Activated CD8-positive, alpha-beta T cell treated with anti-CD3 and anti-CD28 coated beads for 36 hours (primary cell): ENCODE measurements at places on chromosomes 6 and 20. TPM values are rescaled to one million over a fixed set of nuclear protein-coding genes. Genes with fewer than 3 reads are reported as not detected.

DNA sequence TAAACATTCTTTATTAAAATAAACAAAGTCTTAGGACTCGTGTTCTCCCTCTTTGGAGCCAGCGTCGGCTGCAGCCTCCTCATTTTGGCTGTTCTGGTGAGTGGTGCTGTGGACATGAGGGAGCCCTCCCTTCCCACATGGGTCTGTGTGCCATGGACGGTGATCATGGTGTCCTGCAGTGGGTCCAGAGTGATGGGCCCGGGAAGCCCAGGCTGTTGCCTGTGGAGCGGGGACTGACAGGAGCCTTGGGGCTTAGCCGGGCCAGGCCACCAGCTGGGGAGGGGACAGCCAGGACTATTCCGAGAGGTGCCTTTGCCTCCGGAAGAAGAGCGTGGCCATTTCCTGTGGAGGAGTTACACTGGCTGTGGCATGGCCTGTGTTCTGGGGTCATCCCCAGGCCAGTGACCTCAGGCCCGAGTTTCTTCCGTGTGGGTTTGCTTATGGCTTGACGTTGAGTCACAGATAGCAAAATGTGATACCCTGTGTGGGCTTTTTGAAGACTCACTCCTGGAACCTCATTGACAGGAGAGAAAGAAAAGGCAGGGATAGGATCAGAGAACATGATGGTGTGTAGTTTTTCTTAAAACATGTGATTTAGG is 153.4 kb downstream of the DTNBP1 start:
- DNase-seq = no peak

DNA sequence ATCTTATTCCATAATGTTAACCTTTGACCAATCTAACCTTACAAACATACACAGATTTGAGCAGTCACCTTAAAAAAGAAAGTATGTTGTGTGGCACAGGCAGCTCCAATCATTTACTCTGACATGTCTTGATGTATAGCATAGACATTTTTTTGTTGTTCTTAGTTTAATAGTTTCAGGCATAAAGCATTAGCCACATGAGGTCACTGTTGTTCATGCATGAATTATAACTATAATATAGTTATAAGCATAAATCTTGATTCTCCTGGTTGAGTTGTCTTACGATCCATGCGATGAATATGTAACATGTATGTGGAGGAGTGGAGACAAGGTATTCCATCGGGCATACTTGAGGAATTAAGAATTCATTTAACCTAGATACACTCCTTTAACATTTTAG is 26.1 kb upstream of the NKAIN2 start:
- DNase-seq = no peak

GRCh38 chr20:7696311-7696710 is 243.9 kb downstream of the HAO1 start:
- no peak for DNase-seq

- DNase-seq = no peak
These were observed 95.7 kb upstream of the DUSP22 start for GRCh38 chr6:196543-196942.

TCF15 gene
- not detected for total RNA-seq

MMP24OS gene
- total RNA-seq = 46.6 TPM

PAK5 gene
- total RNA-seq = not detected

C6orf58 gene
- total RNA-seq = not detected

TRIM10 gene
- total RNA-seq = not detected
